CD4-positive, alpha-beta T cell treated with Interleukin-21 for 1 hour (primary cell): ENCODE measurements at places on chromosomes 12 and 14.

- no peak for DNase-seq
Observed at GRCh38 chr14:78488938-78489337, 318.8 kb downstream of the NRXN3 start.

- DNase-seq: no peak
Observed at GRCh38 chr14:21978999-21979314, 305.3 kb upstream of the OR4E1 start.

GRCh38 chr12:94178882-94179281 is 30.5 kb downstream of the PLXNC1 start:
- no peak for DNase-seq

GRCh38 chr12:122969676-122970075 is 3.4 kb upstream of the ABCB9 start:
- DNase-seq: no peak

GRCh38 chr12:107275530-107275929 is 182.2 kb upstream of the CRY1 start:
- DNase-seq: no peak

DNA sequence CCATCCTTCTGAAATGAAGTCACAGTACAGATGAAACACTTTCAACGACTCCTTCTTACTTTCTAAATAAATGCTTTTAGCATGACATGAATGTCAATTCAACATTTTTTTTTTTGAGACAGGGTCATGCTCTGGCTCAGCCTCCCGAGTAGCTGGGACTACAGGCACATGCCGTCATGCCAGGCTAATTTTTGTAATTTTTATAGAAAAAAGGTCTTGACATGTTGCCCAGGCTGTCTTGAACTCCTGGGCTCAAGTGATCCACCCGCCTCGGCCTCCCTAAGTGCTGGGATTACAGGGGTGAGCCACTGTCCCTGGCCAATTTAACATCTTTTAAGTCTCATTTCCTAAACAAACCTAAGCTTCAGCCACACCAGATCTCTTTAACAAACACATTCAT is 16.4 kb downstream of the GALNT6 start:
- no peak for DNase-seq

GRCh38 chr14:104226421-104227383 is 88.3 kb downstream of the KIF26A start:
- no peak for DNase-seq

DNA sequence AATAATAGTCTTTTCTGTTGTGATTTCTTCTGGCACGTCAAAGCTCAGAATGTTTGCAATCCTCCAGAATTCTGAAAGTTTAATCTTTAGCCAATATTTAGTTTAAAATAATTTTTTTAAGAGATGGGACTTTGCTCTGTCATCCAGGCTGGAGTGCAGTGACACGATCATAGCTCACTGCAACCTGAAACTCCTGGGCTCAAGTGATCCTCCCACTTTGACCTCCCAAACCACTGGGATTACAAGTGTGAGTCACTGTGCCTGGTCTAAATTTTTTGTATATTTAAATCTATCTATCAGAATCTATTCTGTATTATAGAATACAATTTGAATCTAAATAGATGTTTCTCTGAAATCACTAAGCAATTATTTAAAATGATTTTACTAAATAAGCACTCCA is 572.7 kb downstream of the VRK1 start:
- DNase-seq: no peak

DNA sequence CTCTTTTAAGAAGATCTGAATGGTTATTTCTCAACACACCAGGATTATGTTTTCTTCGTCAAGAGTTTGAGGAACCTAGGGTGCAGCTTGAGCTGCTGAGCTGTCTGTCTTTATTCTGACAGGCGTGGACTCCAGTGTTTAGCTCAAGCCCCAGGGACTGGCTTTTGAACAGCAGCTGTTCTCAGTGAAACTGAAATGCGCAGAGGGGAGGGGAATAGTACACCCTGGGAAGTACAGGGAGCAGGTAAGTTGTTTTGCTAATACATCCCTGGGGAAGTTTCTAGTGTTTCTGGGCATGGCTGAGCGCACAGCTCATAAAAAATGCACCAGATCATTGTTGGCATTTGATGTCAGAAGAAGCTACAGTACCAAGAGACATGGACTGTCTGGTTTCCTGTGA is 659.8 kb downstream of the DIO2 start:
- DNase-seq: no peak

DNA sequence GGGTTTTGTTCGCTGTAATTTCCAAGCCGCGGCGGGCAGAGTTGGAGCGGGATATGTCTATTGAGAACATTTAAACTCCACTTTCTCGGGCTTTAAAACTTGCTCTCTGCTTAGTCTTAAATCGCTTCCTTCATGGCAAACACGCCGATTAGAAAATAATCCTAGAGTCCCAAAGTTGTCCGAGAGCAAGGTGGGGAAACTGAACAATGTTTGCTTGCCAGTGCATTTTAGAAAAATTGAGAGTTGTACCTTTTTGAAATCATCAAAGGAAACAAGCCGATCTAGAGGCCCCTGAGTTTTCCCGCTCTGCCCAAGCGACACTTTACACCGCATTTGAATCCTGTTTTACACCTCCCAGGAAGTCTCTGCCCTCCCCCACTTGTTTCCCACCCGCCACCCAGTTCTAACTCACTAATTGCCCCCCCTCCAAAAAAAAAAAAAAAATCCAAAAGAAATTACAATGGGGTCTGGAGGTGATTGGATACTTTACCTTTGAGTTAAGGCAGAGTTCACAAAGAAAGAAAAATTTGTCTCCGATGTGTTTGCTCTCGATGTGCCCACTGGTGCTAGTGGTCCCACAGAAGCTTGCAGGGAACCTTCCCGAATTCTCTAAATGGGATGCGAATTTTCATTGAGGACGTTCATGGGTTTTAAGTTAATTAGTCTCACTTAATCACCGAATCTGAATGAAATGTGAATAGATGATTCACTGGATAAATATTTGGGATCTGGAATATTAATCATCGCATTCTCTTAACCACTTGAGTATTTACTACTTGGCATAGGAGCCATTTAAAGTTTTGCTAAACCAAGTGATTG is 2.3 kb downstream of the HMGA2 start:
- DNase-seq: no peak

DNA sequence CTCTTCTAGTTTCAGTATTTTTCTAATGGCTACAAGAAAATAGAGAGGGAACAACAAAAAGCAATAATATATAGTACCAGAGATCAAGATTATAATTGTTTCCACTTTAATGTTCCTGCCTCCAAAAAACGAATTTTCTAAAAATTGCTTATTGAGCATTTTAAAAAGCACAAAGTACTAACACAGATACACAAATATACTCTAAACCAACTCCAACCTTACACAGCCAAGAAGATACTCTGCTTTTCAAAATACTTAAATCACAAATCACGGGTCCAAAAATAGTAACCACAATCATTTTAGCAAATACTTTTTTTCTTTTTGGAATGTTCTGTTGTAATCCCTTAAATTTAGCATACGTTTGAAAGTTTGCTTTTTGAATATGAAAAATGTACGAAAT is 2.0 kb downstream of the YAF2 start:
- no peak for DNase-seq

GRCh38 chr12:114384739-114385138 is 21.2 kb downstream of the TBX5 start:
- DNase-seq: no peak

- DNase-seq: no peak
Observed at GRCh38 chr12:72978999-72979398, 706.8 kb downstream of the TRHDE start.

GRCh38 chr14:98633380-98633779 is 638.6 kb downstream of the BCL11B start:
- no peak for DNase-seq

DNA sequence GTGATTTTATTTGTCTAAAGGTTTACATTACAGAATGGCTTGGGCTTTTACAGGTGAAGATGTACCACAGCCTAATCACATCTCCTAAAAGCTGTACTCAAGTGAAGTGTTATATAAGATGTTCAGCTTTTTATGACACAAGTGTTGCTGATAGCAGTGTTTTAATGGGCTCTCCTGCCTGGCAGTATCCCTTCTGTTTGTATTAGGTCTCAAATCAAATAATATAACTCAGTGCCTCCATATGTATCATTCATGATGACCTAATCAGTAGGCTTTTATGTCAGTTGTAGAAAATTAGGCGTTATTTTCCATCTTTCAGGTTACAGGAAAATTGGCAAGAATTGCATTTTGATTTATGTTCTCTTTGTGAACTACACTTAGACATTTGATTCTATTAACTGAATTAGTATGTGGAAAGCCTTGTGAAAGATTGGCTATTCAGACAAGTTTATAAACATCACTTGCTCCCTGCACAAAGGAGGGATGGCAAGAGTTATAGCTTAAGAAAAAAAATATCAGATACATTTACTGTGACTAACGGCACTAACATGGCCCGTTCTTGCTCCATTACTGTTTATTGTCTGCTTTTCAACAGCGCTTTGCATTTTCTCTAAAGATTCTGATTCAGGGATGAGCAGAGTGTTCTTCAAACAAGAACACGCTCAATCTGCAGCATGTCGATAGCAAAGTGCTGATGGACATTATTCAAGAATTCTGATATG is 143.7 kb upstream of the DIO2 start:
- DNase-seq: no peak

- no peak for DNase-seq
Observed at GRCh38 chr14:53542732-53543131, 389.6 kb upstream of the DDHD1 start.

DNA sequence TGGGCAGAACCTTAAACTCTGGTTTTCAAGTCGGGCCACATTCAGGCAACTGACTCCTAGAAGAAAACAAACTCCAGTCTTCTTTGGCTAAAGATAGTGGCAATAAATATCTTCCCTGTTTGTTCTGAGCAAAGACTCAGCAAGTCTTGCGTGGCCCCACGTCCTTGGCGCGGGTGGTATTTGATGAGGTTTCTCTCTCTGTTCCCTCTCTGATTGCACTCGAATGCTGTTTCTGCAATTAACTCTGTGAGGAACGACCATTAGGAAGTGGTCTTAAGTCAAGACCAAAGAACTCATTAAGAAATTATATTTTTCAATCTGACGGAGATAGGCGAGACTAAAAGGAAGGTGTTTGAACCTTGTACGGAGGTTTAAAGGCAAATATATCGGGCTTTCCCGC is 177.6 kb downstream of the TMEM132C start:
- no peak for DNase-seq

DNA sequence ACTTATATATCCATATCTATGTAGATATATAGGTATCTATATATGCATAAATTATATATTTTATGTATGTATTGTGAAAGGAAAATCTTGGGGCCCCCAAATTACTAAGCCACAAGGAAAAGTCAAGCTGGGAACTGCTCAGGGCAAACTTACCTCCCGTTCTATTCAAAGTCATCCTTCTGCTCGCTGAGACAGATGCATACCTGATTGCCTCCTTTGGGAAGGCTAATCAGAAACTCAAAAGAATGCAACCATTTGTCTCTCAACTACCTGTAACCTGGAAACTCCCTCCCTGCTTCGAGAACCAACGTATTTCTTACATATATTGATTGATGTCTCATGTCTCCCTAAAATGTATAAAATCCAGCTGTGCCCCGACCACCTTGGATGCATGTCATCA is 58.8 kb upstream of the C14orf132 start:
- no peak for DNase-seq

DNA sequence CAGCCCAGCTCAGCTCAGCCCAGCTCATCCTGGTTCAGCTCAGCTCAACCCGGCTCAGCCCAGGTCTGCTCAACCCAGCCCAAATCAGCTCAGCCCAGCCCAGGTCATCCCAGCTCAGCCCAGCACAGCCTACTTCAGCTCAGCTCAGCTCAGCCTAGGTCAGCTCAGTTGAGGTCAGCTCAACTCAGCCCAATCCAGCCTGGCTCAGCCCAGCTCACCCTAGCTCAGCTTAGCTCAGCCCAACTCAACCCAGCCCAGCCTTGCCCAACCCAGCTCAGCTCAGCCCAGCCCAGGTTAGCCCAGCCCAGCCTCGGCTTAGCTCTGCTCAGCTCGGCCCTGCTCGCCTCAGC is 332.3 kb downstream of the TMEM121 start:
- DNase-seq: no peak

- no peak for DNase-seq
Observed at GRCh38 chr14:100120522-100121269, 38.7 kb downstream of the DEGS2 start.

GRCh38 chr12:27619308-27619707 is 76.9 kb upstream of the REP15 start:
- no peak for DNase-seq

DNA sequence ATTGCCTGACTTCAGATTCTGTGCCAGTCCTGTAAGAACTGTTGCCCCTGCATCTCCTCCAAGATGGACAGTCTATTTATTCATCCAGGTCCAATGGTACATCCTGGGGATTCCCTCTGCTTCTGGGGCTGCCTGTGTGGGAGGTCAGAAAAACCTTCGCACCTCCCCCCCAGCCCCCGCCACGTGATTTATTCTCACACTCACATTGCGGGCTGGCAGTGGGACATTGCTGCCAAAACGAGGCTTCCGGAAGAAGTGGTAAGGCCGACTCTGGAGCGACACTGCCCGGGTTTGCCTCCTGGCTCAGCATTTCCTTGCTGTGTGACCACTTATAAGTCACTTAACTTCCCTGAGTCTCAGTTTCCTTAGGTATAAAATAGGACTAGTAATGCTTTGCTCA is 5.9 kb upstream of the RTL1 start:
- DNase-seq: no peak

- peak; percentile 12 for DNase-seq
Observed at GRCh38 chr12:131092901-131093603, 139.3 kb downstream of the ADGRD1 start.

DNA sequence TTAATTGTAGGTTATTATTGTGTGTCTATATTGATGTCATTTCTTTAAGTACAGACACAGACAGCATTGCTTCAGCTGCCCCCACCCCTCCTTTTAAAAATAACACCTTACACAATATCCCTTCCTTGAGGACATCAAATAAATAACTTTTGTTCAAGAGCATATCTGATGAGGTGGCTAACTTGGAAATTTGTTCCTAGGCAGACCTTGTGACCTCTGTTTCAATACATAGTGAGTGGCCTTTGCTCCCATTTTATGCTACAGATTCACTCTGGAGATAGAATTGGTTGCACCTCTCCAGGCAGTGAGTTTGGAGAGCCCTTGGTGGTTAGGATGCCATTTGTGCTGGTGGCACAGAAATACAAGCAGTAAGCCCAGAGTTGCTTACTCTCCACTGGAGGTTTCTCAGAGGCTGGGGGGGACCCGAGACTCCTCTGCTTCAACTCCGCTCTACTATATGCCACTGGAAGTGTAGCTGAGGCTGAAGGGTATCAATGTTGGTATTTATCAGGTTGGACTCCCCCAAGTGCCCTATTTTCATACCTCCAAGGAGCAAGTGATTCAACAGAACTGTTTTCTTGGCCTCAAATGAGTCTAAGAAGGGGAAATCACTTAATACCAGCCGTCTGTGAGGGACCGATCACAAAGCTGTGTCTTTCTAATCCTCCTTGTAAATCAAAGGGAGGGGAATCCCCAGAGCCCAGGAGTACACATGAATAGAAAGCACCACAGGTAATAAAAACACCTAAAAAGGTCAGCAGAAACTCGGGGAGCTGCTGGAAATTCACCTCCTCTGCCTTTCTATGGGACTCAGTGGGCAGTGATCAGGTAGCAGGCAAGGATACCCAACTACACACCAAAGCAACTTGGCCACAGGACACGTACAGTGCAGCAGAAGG is 463.1 kb downstream of the RAD51B start:
- peak; percentile 72 for DNase-seq

GRCh38 chr12:31959701-31960391 is 631 bp downstream of the RESF1 start:
- DNase-seq: peak; percentile 74

GRCh38 chr12:117854339-117855012 is 114.3 kb downstream of the KSR2 start:
- DNase-seq: peak; percentile 14

GRCh38 chr14:59275668-59276067 is 87.2 kb downstream of the DAAM1 start:
- DNase-seq: peak; percentile 7

- DNase-seq: peak; percentile 85
Observed at GRCh38 chr12:96061864-96062453, 26.6 kb upstream of the LTA4H start.
